ENCODE measurements at places on chromosomes 2 and 18.

- DNase-seq: no peak
These were observed 680 bp downstream of the ASNSD1 start for GRCh38 chr2:189661957-189662321.

DNA sequence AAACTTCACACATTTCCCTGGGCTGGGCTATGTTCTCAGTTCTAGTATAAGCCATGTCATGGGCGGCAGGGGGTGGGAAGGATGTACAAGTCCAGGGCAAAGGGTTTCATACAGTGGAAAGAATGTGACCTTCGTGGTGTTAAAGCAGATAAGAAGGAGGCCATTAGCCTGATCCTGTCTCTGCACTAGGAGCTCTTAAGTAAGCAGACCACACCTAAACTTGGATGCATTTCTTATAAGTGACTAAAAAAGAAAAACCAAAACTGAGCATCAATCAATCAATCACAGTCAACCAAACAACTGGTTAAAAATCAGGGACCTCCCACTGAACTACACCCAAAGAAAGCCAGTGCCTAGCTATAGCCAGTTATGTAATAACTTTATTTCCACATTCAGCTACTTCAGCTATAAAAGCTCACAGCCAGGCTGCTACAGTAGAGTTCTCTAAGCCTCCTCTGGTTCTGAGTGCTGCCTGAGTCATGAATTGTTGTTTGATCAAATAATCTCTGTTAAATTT, 46.8 kb upstream of the RIOK3 start:
- DNase-seq: no peak

DNA sequence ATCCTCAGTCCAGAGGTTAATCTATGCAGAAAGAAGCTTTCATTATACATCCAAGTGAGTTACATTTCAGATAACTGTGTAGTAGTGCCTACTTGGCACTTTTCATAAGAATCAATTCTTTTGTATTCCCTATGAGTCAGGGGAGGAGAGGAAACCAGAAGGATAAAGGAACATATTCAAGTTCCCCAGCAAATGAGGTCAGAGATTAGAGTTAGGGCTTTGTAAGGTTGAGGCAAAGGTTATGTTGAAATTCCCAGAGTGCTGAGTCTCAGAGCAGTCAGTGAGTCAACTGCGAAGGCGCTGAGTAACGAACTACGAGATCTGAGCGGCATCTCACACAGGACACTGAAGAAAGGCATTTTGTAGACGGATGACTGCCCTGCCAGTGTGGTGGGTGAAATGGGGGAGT, 25.1 kb upstream of the ME2 start:
- no peak for DNase-seq

- no peak for DNase-seq
These were observed 144.2 kb upstream of the DLGAP1 start for GRCh38 chr18:4599312-4599711.

DNA sequence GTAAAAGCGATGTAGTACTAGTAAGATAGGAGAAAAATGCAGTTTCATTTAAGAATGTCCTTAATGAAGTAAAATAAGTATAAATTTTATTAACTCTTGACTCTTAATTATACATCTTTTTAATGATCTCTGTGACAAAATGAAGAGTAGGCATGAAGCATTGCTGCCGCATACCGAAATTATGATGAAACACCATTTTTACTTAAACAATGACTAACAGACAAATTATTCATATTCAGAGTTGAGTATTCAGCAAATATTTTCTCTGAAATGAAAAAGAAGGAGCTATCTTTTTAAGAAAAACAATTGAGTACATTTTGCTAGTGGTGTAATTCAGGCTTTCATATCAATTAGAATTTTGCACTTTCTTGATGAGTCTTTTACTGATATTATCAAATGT, 150.6 kb upstream of the DOCK10 start:
- no peak for DNase-seq

DNA sequence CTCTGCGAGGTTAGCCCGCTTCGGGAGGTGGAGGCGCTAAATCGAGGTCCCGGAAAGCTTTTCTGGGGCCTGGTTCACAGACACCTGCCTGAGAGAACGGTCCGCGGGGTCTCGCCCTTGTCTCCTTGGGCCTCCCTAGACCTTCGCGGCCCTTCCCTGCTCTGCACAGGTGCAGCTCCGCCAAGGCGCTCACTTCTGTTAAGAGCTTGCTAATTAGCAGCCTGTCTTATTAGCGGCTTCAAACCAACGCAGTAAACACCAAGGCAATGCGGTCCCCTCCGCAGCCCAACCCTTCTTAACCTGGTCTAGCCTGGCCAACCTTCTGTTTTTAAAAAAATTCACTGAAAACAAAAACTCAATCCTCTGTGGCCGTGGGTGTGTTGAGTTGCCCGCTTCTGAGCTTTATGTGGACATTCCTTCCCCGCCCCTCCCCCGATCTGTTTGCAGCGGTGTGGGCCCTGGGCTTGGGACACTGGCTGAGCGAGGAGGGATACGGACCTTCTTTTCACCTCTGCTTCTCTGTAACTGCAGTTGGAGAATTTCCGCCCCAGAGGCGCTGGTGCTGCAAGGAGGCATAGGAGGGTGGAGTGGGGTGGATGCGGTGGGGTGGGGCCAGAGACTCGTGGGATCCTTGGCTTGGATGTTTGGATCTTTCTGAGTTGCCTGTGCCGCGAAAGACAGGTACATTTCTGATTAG, 3.4 kb upstream of the HOXD4 start:
- no peak for DNase-seq

DNA sequence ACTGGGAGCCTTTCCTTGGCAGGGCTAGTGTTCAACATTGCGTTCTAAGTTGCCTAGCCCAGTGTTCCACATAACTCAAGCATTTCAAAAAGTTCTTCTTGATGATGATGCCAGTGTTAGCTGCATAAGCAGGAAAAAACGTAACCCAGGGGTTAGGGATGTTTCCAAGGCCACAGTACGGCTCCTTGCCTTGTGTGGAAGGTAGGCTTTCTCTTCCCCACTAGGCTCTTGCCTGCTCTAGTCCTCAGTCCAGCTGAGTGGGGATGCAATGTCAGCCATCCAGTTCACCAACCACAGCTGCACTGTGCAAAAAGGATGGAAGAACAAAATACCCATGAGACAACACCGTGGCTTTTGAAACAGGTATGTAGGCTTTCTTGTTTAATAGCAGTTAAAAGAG, 28.0 kb upstream of the CYP26B1 start:
- DNase-seq: no peak

GRCh38 chr2:3073704-3074103, 303.9 kb downstream of the EIPR1 start:
- DNase-seq: no peak

All from NCI-H2081 (cell line).